ENCODE measurements at places on chromosomes 12 and 14.

DNA sequence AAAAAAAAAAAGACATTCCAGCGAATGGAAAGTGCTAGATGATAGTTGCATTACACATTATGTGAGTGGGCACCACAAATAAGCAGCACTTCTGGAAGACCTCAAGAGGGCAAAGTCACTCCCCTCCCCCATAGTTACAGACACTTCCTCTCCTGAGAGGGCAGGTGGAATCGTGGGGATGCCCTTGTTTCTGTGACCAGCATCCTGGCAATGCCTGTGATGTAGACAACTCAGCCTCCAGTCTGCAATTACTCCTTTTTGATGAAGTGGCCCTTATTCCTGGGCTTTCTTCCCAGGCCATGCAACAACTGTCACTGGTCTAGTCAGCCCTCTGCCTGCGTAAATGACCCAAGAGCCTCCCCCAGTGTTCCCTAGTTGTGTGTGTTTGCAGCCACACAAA lies 104.8 kb downstream of the VRK1 start:
- DNase-seq, result no peak

- peak; percentile 83 for DNase-seq
These were observed 31.1 kb downstream of the ALDH1L2 start for GRCh38 chr12:105053116-105053572.

DNA sequence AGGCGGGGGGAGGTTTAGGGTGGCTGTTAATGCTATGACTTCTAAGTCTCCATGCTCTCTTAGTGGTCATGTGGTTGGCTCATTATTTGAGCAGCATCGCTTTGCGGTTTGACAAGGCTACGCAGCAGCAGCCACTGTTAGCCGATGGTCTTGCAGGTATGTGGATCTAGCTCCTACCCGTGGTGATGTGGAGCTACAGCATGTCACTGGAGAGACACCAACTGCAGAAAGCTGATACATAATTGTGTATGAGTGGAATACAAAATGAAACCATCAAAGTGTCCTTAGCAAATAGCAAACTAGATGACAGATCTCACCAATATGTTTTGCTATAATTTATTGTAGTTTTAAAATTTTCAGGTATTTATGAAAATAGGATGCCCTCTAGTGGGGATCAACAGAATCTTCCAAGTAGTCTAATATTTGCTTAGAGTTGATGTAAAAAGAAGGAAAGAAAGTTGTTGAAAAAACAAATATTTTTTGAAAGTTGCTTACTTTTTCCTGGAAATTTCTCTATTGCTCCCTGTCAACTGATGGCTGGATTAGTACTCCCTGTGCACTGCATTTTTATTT lies 94.9 kb downstream of the NAV3 start:
- peak; percentile 64 for DNase-seq

DNA sequence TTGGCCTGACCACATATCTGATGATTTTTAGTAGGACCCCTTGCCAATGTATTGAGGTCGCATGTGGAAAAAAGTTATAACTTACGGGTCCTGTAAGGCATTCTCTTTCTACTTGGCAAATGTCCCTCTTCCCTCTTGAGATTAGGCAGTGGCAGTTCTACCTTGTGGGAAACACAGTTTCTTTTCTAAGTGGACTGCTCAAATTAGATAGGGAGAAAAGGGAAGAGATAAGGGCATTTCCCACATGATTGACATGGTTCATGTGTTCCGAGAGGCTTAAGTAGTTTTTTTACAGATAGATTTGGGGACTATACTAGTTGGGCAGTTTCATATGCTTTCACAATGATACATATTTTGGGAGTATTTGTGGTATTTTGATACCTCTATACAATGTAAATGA lies 154.7 kb downstream of the FBXL14 start:
- peak; percentile 50 for DNase-seq

DNA sequence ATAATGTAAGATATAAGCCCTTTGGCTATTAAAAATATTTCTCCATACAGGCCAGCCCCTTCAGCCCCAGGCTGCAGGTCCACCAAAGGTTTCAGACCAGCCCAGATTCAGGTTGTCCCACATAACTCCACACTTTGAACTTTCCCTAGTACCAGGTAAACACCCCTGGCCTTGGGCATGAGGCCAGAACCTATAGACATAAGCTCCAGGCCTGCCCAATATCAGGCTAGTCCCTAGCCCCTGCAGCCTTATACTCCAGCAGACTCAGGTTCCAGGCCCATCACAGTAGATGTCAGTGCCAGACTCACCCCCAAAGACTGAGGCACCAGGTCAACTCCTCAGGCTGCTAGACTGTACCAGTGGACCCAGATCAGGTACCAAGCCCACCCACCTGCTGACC lies 178.5 kb upstream of the DAAM1 start:
- DNase-seq, result no peak

DNA sequence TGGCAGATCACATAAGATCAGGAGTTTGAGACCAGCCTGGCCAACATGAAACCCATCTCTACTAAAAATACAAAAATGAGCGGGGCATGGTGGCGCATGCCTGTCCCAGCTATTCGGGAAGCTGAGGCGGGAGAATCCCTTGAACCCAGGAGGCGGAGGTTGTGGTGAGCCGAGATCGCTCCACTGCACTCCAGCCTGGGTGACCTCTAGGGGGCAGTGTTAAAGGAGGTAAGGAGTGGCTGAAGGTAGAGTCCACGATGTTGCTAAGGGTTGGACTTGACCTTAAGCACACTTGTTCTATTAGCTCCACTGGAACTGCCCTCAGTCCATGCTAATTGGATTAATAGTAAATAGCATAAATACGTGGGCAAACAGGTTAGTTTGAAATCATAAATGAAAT lies 62.4 kb upstream of the PSMC1 start:
- peak; percentile 50 for DNase-seq

DNA sequence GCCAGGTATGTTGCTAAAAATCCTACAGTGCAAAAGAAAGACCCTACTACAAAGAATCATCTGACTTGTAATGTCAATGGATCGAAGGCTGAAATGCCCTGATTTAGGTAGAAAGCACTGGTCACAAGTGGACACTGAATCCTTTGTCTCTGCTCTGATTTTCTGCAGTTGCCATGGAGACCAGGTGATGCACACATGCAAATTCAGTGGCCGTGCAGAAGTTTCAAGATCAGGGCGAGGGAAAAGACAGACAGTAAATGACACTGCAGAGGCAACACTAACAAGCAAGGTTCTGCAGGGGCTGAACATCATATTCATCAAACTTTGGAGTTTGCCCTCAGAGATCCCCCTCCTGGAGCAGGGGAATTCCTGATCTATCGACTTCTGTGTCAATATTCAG lies 370.3 kb upstream of the TMEM132C start:
- no peak for DNase-seq

GRCh38 chr14:75417674-75418073 lies 10.1 kb upstream of the JDP2 start:
- no peak for DNase-seq

GRCh38 chr12:130245251-130245650 lies 83.0 kb downstream of the FZD10 start:
- DNase-seq, result no peak

DNA sequence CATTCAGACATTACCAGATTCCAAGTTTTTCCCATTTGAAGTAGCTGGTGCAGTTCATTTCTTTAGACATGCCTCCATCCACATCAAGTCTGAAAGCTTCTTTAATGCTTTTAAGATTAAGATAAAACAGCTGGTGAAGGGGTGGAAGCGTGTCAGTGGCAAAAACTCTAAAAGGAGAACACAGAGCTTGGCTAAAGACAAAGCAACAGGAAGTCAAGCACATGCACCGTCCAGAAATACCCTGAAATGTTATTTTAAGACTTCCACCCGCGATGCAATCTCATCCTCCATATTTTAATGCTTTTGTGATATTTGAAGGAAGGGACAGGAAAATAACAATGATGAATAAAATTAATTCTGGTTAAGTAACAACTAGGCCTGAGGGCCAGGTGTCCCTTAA lies 31.8 kb downstream of the PPM1H start:
- no peak for DNase-seq

GRCh38 chr12:97257726-97258125 lies 204.9 kb upstream of the RMST start:
- DNase-seq, result no peak

- DNase-seq, result no peak
These were observed 3.0 kb upstream of the BLTP3B start for GRCh38 chr12:100145643-100146042.

DNA sequence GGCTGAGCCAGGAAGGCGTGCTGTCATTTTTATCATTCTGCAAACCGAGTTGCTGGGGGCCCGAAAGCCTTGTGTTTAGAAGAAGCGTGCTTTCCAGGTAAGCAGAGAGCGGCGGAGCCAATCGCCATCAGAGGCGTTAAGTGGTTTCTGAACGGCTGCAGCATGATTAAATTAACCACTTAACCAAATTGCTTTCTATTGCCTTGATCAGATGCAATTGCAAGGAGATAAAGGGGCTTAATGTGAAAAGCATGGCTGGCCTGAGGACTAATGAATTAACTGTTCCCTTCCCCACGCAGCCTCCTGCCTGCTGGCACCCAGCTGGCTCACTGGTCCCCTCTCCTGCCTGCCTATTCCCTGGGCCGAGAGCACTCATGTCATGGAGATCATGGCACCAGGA lies 36.6 kb upstream of the CHGA start:
- no peak for DNase-seq

- no peak for DNase-seq
These were observed 61.6 kb downstream of the BEGAIN start for GRCh38 chr14:100525615-100526014.

- no peak for DNase-seq
These were observed 18.7 kb upstream of the LGR5 start for GRCh38 chr12:71420775-71421406.

DNA sequence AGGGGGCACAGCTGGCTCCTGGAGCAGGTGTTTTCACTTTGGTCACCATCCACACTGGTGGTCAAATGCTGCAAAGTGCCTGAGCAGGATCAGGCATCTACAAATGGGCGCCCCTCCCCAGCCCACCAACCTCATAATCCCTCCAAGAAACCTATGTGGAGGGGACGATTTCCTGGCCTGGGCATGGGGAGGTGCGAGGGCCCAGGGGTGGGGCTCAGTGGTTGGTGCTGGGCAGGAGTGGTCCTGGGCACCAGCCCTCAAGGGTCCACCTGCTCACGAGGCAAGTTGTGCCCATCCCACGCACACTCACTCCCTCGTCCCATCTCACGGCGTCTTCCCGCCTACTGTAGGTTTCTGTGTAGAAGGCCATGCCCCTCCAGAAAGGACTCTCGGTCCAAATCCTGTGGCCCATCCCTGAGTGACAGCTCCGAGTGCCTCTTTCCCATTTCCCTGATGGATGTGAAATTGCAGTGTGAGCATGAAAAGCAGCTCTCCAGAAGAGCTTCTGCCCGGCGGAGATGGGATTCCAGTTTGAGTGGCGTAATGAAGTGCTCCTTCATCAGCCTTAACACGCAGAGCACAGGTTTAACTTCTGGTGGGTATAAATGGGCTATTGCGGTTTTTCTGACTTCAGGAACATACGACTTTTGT lies 36.9 kb downstream of the SLC15A4 start:
- no peak for DNase-seq

DNA sequence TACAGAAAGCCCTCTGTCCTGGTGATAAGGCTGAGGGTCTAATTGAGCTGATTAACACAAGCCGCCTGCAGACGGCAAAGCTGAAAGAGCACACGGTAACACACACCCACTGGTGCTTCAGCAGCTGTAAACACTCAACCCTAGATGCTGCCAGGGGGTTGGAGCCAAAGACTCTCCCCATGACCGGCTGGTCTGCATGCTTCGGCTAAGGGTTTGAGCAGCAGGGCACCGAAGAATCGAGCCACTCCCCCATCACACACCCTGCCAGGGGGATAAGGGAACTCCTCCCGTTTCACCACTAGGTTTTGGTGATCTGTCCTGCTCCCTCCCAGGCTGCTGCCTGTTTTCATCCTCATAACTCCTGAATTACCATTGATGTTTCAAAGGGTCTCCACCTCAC lies 141.0 kb upstream of the OVCH1 start:
- no peak for DNase-seq

GRCh38 chr12:92178340-92178739 lies 32.7 kb upstream of the BTG1 start:
- no peak for DNase-seq

- peak; percentile 21 for DNase-seq
These were observed 15.2 kb downstream of the FBXO33 start for GRCh38 chr14:39417014-39417413.

DNA sequence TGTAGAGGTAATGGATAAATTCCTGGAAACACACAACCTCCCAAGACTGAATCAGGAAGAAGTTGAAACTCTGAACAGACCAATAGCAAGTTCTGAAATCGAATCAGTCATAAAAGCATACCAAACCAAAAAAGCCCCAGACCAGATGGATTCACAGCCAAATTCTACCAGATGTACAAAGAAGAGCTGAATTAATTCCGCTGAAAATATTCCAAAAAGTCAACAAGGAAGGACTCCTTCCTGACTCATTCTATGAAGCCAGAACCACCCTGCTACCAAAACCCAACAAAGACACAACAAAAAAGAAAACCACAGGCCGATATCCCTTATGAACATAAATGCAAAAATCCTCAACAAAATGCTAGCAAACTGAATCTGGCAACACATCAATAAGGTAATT lies 81.5 kb downstream of the SLC38A4 start:
- no peak for DNase-seq

GRCh38 chr14:81125536-81125935 lies 95.2 kb downstream of the GTF2A1 start:
- DNase-seq, result no peak

DNA sequence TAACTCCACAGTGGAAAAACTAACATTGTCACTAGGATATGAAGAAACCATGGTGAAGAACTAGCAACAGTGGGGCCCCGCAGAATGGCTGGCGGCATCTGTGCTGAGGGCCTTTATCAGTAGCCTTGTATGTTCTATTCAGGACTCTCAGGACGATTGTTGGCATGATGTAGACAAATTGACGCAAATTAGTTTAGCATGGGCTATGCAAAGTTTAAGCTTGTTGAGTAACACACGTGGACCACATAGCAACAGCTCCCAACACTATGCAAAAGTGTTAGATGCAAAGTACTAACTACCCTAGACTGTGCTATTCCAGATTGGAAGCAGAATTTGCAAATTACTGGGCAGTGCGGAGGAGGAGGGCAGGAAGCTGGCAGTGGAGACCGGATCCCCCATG lies 38.2 kb upstream of the TMEM263 start:
- DNase-seq, result peak; percentile 32

DNA sequence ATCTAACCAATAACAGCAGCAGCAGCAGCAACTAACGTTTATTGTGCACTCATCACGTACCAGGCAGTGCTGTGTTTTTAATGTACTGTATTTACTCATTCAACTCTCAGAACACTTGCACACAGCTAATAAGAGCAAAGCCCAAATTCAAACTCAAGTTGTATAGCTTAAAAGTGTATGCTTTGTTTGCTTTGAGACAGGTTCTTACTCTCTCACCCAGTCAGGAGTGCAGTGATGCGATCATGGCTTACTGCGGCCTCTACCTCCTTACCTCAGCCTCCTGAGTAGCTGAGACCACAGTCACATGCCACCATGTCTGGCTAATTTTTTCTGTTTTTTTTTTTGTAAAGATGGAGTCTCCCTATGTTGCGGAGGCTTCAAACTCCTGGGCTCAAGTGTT lies 105.4 kb downstream of the PAPLN start:
- no peak for DNase-seq

DNA sequence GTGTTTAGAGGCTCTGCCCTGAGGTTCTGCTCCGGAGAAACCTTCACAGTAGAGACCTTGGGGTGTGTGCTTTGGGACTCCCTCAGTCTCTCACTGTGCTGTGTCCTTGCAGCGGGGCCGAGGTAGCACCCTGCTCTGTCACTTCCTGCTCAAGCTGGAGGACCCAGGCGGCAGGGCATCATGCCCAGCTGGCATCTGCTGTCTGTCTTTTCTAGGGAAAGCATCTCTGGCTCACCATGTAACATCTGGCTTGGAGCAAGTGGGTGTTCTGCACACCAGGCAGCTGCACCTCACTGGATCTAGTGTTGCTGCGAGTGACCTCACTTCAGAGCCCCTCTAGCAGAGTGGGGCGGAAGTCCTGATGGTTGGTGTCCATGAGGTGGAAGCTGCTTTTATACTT lies 124.5 kb downstream of the ESRRB start:
- no peak for DNase-seq

All from erythroblast (primary cell).